ENCODE measurements at places on chromosomes 5 and 9.

DNA sequence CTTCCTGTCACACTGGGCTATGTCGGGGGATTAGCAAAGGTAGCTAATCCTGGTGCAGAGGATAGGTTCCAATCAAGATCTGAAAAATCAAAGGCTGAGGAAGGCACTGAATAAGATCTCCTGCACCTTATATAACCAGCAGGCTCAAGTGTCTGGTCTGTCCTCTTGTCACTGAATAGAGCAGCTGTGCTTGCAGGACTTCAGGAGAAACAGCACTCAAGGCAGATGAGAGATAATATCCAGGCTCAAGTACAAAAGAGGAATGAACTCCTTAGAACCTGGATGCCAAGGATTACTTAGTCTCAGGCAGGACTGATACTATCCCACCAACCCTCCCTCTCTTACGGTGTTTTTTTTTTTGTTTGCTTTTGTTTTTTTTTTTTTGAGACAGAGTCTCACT, 108.8 kb upstream of the LRRTM2 start:
- DNase-seq, result no peak

DNA sequence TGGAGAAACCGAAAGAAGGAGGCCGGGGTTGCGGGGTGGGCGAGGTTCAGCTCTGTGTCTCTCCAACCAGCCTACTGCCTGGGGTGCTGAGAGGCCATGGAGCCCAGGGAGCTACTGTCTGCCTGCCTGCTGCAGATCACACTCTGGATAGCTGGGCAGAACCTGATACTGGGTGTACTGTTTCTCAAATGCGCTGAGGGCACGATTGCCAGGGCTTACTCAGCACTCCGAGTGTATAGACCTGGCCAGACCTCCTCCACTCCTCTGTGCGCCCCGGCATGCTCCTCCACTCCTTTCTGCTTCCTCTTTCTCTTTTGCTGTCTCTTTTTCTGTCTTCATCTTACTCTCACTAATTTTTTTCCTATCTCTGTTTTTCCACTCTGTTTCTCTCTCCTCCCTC, 215.1 kb downstream of the PAPPA start:
- DNase-seq, result no peak

DNA sequence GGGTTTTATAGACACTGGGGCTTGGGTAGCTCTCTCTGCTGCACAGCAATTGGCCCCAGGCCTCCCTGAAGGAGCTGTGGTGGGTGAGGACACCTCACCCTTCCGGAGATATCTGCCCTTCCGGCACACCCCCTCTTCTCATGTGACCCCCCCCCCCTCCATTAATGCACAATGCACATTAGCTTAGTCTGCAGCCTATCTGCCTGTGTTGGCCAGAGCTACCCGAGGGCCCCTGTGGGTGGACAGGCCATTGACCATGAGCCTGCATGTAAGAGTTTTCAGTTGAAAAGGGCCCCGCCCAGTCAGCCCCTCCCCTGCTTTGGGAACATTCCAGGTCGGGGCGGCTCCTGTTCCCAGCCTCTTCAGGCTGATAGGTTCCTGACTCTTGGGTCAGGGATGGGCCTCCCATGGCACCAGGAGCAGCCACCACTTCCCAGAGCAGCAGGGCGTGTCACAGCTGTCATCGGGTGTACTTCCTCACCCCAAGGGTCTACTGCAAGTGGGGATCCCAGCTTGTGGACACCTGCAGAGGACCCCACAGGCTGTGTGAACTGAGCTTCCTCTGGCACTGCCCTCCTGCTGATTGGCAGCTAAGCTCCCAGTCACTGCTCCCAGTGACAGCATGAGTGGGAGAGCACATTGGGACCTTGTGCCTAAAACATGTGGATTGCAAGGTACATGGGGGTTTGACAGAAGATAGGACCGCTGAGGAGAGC, 17.8 kb downstream of the PHF2 start:
- peak; percentile 66 for DNase-seq

- DNase-seq, result no peak
Observed at GRCh38 chr9:71685394-71685793, 82.9 kb downstream of the CEMIP2 start.

- DNase-seq, result no peak
Observed at GRCh38 chr9:99294850-99295461, 72.9 kb downstream of the SEC61B start.

DNA sequence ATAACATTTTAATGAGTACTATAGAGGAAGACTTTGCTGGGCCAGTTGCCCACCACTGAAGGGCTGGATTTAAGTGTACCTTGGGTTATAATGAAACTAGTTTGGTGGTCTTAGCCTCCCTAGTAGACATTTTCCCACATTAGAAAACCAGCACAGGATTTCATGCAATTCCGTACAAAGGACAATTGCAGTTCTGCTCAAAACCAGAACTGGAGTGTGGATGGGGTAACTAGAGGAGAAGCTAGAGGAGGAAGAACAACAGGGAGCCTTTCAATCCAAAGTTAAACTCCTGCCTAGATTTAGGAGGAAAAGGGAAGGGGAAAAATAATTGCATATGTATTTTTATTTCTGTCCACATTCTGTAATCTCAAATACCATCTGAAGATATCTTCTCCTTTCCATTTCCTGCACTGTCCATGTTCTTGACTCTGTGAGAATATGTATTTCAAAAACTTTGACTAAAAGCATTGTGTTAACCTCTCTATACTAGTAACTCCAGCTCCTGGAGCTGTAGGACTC, 97.5 kb upstream of the SSBP2 start:
- no peak for DNase-seq

- DNase-seq, result no peak
Observed at GRCh38 chr5:167512111-167512510, 779.3 kb upstream of the WWC1 start.

DNA sequence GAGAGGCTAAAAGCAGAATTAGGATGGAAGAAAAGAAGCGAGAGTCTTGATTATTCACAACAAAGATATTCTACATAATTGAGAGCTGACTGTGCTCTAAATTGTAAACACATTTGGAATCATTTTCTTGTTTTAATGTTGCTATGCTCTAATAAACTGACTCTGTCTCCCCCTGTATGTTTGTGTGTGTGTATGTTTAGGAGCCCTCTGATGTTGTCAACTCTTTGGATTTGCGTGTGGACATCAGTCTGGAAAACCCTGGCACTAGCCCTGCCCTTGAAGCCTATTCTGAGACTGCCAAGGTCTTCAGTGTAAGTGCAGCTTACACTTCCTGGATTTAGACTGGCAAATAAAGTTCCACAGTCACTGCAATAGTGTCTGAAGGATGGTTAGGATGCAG, 37.8 kb downstream of the MOCS2 start:
- no peak for DNase-seq

DNA sequence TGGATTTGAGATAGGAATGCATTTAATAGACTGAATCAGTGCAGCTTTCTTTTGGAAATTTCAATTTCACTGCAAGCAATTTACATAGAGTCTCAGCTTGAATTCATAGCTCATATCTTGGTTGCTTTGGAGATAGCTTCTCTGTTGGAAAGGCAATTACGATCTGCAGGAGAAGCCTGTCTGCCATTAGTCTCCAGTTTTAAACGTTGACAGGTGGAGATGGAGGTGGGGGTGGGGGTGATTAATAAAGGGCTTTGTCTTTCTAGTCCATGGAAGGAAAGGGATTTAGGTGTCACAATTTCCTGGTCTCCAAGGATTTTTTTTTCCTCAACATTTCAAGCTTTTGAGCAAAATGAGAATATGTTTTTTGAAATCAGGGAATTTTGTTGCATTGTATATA, 184.7 kb downstream of the CARTPT start:
- no peak for DNase-seq

- no peak for DNase-seq
Observed at GRCh38 chr5:176697267-176697933, 50.1 kb downstream of the TSPAN17 start.

DNA sequence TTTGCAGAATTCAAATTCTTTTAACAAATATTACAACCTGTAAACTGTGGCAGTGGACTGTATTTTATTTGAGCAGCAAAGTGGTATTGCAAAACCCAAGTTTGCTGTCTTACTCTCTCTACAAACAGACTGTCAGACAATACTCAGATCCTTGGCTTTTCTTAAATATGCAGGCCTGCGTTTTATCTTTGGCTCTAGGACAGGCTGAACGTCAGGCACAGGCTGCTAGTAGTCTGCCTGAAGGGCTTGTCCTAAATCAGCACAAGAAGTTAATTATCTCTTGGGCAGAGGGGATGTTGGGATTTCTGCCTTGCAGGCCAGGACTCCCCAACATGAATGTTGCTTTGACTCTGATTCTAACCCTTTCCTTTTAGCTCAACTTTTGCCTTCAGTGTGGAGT, 147.5 kb downstream of the SLIT3 start:
- DNase-seq, result no peak

- DNase-seq, result no peak
Observed at GRCh38 chr5:54363669-54364068, 53.3 kb upstream of the ARL15 start.

GRCh38 chr5:147658293-147658932, 124.1 kb downstream of the JAKMIP2 start:
- no peak for DNase-seq

DNA sequence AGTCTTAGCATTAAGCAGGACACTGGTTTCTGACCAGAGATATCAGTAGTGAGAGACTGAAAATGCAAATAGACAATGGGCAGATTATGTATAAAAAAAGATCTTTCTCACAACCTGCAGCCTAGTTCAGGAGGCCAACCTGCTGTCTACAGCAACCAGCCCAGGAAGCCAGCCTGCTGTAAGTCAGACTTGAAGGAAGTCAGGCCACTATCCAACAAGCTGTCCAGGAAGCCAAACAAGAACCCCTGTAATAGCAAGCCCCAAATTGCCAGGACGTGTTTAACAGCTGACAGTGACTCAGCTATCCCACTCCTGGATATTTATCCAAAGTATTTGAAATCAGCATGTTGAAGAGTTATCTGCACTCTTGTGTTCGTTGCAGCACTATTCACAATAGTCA, 121.8 kb upstream of the SPIN1 start:
- no peak for DNase-seq

- DNase-seq, result peak; percentile 74
Observed at GRCh38 chr9:4741365-4742089, 525 bp upstream of the AK3 start.

GRCh38 chr9:19378164-19378563, 1.9 kb downstream of the RPS6 start:
- DNase-seq, result no peak

- no peak for DNase-seq
Observed at GRCh38 chr5:56815658-56816545, 553 bp downstream of the MAP3K1 start.

DNA sequence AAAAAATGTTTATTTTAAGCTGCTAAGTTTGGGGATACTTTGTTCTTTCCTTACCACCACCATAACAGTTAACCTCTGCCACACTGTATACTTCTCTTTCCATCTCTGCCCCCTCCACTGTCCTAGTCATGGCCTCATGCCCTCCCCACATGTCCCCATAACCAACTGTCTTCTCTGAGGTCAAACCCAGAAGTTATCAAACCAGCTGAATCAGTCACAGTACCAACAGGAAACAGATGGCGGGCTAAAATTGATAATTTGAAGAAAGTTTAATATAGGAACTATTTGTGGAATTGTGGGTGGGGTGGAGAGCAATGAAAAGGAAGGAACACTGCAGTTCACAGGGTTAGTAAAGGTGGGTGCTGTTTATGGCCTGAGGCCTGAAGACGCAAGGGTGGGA, 5.7 kb upstream of the DCTN4 start:
- DNase-seq, result no peak

DNA sequence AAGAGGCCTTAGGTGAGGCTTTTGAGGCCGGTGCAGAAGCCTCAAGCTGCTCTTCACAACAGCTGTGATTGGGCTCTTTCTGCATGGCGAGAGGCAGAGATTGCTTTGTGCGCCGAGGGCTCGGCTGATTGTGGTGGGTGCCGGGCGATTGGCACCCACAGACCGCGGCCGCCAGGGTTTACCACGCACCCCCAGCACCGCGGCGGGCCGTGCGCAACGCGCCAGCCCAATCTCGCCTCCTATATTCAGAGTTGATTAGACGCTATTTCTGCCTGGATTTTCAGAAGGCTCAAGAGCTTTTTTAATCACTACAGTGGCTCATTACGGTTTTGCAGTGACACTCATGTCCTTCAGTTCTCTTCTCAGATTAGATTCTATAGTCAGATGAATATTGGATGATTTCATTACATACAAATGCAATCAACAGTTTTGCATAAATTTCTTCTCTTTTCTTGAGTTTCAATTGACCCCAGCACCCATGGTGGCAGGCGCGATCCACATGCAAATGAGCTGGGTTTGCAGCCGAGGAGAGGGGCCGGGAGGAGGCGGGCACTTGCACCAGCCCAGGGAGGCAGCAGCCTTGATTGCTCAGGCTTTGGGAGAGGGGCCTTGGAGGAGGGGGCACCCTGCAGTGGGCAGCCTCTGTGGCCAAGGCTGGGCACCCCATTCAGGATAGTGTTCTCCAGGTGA, 33.8 kb upstream of the PTGS1 start:
- no peak for DNase-seq

- DNase-seq, result no peak
Observed at GRCh38 chr5:72831685-72832084, 15.2 kb downstream of the TNPO1 start.

DNA sequence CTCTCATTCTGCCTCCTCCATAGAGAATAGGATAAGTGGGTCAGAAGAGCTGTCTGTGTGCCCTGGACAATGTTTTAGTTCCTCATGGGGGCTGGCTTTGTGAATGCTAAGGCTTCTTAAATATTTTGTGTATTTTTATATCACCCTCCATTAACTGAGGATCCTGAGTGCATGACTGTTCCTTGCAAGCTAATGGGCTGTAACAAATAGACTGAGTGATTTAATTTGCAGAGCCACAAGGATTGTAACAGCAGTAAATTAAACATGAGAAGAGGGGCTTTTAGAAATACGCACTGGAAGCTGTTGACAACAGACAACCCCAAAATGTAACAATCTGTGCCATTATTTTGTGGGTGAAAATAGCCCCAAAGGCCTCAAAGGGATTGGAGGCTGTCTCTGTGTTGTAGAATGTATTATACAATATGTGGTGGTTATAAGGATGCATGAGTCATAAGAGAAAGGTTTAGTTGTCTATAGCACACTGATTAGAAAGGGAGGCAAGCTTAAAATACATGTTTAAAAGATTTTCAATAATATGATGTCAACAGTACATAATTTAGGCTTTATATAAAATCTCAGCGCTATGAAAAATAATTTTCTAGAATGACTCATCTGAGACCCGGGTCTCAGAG, 152.7 kb upstream of the ACTBL2 start:
- DNase-seq, result no peak

DNA sequence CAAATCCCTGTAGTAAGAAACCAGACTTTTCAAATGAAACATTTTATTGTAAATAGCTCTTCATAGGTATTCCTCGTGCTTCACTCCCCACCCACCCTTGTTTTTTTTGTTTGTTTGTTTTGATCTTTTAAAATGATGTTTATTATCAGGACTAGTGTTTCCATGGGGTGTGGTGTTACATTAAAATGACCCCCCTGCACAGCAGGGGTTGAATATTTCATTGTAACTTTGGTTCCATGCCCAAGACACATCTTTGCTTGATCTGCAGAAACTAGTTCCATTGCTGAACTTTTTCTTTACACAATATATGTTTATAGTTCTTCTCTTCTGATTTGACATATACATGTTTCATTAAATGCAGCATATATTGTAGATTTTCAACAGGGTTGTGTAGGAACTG, 81.3 kb upstream of the DPYSL3 start:
- DNase-seq, result no peak

- DNase-seq, result no peak
Observed at GRCh38 chr5:157481265-157481664, 21.3 kb downstream of the NIPAL4 start.
